ENCODE measurements at places on chromosomes 12 and 14.

DNA sequence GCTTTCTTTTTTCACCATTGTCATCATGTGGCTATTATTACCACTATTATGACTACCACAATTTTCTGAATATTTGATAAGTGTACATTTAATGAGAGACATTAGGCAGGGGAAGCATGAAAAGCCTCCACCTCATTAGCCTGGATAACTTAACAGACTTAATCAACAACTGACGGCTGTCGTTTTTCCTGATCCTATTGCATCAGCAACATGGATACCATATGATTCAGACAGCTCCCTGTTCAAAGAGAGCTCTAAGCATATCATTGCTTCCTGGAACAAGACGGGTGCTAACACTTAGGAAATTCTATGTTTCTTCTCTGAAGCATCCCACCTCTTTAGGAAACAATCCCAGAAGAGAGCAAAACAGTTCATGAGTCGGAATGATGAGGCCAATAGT is 765.2 kb downstream of the NOVA1 start:
- no peak for DNase-seq

- no peak for DNase-seq
These were observed 111.0 kb downstream of the BICD1 start for GRCh38 chr12:32217354-32218310.

DNA sequence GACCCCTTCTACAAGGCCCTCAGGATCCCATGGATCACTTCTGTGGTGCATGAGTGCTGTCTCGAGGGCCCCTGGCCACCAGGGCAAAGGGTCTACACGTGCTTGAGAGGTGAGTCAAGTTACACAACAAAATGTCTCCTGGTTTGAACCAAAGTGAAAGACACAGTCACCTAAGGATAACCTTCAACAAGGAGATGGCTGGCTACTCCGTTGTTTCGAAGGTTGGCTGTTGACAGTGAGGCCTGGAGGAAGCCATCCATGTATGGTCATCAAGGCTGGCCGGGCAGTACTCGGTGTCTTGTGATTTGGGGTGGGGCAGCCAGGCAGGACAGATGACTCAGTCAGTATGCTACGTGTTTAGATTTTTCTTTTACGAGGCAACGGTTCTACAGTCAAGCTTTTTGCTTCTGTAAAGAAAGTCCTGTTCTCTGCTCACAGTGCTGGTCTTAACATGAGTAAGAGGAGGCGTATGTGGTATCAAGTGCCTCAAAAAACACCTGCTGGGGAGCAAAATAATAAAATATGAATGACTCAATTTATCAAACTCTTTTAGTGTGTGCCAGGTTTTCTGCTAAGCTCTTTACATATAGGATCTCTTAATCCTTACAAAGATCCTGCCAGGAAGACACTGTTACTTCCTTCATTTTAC is 18.0 kb upstream of the NT5DC3 start:
- DNase-seq: no peak

- DNase-seq: no peak
These were observed 96.6 kb downstream of the SCN8A start for GRCh38 chr12:51687614-51688013.

DNA sequence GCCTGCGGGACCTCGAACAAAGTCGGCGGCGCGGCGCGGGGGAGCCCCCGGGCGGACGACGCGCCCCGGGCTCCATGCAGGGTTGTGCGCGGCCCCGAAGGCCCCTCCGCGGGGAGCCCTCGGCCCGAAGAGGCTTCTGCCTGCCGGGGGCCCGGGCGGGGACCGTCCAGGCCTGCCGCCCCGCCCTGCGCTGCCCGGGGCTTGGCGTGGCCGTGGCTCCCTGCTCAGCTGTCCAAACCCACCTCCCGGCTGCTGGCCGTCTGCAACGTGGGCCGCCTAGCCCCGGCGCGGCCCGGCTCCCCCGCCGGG is 670 bp downstream of the DYRK2 start:
- DNase-seq: no peak

DNA sequence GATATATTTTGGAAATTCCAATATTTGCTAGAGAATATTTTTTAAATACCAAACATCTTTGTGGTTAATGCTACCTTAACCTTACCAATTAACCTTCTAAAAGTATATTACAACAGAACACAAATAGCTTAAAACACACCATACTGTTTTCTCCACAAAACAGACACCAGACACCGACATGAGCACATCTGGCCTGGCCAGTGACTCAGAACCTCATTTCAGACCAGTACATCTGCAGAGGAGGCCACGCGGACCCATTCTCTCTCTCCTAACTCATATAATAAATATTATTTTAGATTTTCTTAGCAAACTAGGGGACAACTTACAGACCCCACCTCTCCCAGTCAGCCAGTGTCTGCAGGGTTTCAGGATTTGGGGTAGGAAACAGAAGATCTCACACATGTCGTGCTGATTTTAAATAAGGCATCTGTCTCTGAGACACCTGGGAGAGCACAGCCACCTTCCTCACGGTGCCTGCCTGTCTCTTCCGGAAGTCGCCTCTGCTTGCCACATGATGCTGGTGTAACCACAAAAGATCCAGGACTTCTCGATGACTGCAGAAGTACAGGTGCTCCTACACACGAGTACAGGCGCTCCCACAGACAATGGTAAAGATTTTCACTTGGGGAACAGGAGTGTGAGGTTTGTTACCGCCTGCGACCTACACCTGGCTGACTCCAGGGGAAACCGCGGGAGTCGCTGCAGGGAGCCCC is 9.7 kb upstream of the ANKLE2 start:
- DNase-seq: no peak

- DNase-seq: no peak
These were observed 25.4 kb upstream of the C14orf180 start for GRCh38 chr14:104554088-104554607.

Measured in activated CD4-positive, CD25-positive, alpha-beta regulatory T cell (primary cell).